Purkinje cell (primary cell): ENCODE measurements at places on chromosomes 3 and 15. TPM values are rescaled to one million over a fixed set of nuclear protein-coding genes. Genes with fewer than 3 reads are reported as not detected.

Gene CHRNB4
- polyA plus RNA-seq, result 0.41 TPM in 1 of 2 replicates, not detected in the other

Gene CHL1
- polyA plus RNA-seq, result 25.2 and 62.3 TPM in 2 replicates

Gene PLA2G4B
- 2.1 TPM in 1 of 2 replicates, not detected in the other for polyA plus RNA-seq

Gene GOLGA6A
- polyA plus RNA-seq, result not detected in 2 replicates

Gene TMEM40
- not detected in 2 replicates for polyA plus RNA-seq

Gene RHCG
- 1.0 and 2.1 TPM in 2 replicates for polyA plus RNA-seq
